Stimulated activated CD8-positive, alpha-beta memory T cell treated with anti-CD3 and anti-CD28 coated beads, Interleukin-4, amount 100 ng/mL, for 24 hours (primary cell): ENCODE measurements at places on chromosomes 2 and 18.

GRCh38 chr18:31230495-31230894, 67.8 kb upstream of the DSC1 start:
- DNase-seq, result no peak

- no peak for DNase-seq
Observed at GRCh38 chr2:217703102-217703501, 299.7 kb downstream of the TNS1 start.

- DNase-seq, result no peak
Observed at GRCh38 chr2:30661173-30662107, 145.8 kb downstream of the CAPN13 start.

GRCh38 chr2:205684871-205685313, 2.6 kb downstream of the NRP2 start:
- no peak for DNase-seq

- DNase-seq, result no peak
Observed at GRCh38 chr2:170202437-170202836, 24.5 kb downstream of the MYO3B start.

GRCh38 chr2:69200107-69200520, 186.9 kb downstream of the GFPT1 start:
- no peak for DNase-seq

DNA sequence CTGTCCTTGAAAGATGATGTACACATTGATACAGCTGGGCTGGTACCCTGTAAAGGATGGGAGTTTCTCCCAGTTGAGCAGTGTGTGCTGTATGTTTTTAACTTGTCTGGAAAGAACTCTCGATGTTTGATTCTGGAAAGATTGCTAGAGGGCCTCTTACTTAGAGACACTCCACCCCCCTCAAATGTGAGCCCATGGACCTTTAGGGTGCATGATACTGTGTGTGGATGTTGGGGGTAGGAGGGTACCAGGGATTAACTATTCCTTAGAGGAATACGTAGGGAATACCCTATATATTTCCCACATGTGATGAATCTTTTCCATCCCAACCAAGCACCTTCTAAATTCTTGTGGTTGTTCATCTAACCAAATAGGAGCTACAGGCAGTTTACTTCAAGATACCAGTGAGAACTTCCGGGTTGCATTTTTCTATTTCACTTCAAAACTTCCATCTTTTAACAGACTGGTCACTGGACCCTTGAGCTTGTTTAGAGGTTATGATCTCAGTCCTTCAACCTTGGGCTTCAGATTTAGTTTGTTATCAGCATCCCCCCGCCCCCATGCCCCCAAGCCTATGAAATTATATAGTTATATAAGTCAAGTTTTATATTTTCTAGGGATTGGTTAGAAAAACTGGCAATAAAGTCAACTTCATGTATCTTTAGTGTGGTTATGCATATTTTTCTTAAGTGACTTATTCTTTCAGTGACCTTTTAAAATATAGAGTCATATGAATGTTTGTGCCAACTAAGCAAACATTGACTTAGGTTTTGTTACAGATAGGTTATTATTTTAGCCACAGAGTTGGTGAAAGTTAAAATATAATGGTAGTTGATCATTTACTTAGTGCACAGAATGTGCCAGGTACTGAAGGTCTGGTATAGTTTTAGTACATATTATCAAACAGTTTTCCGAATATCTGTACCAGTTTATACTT, 18.2 kb downstream of the AFTPH start:
- DNase-seq, result no peak

- no peak for DNase-seq
Observed at GRCh38 chr2:179636995-179637394, 224.4 kb downstream of the ZNF385B start.

DNA sequence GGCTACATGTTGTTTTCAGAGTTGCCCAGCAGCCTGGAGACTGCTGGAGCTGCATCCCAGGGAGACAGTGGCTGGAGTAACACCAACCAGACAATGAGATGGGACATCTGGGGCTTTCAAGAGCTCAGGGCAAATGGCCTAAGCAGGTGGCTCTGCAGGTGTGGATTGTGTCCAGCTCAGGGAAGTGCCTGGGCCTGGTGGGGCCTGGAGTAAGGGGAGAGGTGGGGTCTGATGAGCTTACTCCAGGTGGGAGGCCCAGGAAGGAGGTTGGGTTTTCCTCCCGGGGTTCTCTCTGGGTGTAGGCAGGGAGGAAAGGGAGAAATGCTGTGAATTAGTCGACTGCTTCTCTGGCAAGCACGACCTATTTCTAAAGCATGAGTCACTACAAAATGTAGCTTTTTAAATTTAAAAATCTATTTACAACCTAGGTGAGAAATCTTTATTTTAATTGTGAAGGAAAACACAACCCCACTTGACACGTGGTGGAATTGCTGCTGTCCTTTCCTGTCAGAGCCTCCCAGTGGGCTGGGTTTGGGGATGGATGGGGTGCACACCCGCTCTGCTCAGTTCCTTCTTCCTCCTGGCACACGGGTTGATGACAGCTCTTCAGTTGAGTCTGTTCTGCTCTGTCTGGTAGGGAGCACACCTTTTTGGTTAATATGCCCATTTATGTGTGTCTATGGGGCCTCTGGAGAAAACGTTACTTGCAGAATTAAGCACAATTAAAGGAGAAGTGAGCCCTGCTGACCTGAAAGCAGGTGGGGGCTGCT, 81.6 kb downstream of the SH3RF3 start:
- no peak for DNase-seq

- DNase-seq, result no peak
Observed at GRCh38 chr2:121599963-121600651, 49.2 kb downstream of the CLASP1 start.

DNA sequence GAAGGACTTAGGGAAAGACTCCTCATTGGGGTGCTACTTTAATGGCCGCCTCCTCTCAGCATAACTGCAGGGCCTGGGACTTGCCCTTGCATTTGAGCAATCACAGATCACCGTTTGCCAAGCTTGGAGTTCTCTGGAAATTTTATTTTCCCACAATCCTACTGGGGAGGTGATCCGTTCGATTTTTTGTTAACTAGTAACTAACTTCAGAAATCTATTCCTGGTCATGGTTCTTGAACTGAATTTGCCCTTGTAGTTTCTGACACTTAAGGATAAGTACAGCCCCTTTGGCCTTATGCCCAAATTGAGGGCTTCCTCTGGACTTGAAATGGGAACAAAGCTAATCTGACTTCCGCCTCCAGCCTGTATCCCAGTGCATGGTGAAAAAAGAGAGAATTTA, 60.5 kb upstream of the ST3GAL5 start:
- no peak for DNase-seq

- DNase-seq, result no peak
Observed at GRCh38 chr2:134287323-134287722, 33.5 kb downstream of the MGAT5 start.

DNA sequence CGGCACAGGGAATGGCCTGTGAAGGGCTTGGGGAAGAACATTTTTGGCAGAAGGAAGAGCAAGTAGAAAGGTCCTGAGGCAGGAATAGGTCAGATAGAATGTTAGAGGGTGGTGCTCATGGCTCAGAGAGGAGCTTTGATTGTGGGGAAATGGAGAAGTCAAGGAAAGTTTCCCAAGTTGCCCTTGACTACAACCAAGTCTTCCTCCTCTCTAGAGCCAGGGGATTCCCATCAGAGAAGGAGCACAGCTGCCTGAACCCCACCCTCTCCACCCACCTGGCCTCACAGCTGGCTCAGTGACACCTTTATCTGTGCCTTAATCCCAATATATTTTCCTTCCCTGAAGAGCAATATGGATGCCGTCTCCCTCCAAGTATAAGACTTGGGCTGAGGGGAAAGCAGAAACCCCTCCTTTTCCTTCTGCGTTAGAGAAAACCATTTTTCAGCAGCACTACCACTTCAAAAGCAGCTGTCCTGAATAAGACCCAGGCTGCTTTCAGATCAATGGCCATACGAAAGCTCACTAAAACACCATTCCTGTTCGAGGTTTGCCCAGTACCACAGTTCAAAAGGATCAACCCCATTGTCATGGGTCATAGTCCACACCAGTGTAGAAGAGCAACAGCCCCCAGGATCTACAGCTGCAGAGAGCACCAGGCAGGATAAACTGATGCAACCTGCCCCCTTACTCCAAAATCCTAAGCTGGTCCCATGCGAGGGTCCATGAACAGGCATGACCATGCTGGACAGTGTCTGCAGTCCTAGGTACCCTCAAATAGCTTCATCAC, 199.6 kb downstream of the AFF3 start:
- no peak for DNase-seq

DNA sequence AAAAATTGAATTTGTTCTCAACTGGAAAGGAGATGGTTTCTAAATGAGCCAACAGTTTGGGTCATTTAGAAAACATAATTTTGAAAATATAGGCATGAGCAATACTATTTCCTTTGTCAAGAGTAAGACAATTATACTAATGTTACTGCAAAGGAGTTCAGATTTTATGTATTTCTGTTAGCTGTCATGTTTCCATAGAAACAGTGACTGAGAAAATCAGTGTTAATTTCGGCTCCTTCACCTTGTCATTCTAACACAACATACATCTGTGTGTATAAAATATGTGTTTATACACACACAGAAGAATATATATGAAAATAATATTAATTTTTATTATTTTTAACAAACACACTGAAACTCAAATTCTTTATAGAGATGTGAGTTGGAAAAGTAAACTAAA, 178.0 kb upstream of the SPHKAP start:
- DNase-seq, result no peak

DNA sequence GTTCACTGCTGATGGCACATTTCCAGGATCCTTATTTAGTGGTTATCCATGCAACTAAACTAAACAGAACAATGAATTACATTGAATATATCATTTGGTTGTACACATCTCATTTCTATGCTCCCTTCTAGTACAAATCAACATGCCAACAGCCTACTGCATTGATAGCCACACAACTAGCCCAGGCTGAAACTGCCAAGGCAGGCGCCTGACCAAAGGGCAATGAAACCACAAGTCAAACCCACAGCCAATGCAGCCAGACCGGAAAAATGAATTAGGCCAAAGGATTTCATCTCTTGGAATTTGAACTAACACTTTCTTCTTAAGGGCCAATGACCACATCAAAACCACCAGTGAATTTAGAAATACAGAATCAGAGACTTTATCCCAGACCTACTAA, 196.4 kb downstream of the NOL4 start:
- DNase-seq, result no peak
